ENCODE measurements at places on chromosomes 5 and 9.

- DNase-seq: peak; percentile 19
Measured at GRCh38 chr9:99173570-99174504, 47.9 kb downstream of the ALG2 start.

- no peak for DNase-seq
Measured at GRCh38 chr5:147396070-147396823, 113.6 kb downstream of the DPYSL3 start.

- DNase-seq: no peak
Measured at GRCh38 chr5:131756942-131757341, 39.9 kb downstream of the FNIP1 start.

DNA sequence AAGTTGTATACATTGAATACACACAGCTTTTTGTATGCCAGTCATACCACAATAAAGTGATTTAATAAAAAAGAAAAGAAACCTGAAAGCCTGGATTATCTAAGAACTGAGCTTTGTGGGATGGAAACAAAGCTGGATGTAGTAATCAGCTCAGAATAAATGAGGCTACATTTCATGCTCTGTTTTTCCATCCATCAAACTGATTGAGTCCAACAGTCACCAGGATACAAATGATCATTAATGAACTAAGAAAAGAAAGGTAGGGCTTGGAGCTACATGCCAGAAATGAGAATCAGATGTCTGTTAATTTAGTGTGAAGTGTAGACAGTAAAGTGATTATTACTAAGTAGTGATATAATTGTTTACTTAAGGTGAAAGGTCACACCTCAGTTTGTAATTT, 109.8 kb upstream of the TARS1 start:
- DNase-seq: no peak

GRCh38 chr9:111916234-111916645, 19.6 kb downstream of the UGCG start:
- DNase-seq: no peak
